Islet precursor cell (in vitro differentiated cells): ENCODE measurements at places on chromosomes 7 and 10.

DNA sequence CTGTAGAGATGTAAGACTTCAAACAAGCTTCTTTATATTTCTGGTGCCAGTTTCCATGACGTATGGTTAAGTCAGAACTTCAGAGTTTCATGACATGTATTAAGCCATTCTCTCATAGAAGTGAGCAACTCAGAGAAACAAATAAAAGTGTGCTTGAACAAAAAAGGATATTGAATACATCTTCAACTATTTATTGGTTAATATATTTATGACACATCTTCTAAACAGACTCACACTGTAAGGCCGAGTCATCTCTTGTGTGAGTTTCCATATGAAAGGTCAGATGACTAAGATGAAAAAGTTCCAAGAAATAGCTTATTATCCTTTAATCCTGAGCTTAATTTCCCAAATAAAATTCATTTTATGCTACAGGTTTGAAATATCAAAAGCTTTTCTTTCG lies 105.5 kb upstream of the CSTF2T start:
- no peak for DNase-seq

GRCh38 chr10:124992462-124993344 lies 50.8 kb downstream of the ZRANB1 start:
- DNase-seq: peak; percentile 68

- DNase-seq: no peak
Measured at GRCh38 chr7:126702242-126703016, 550.3 kb downstream of the GRM8 start.

GRCh38 chr10:112236486-112236885 lies 46.7 kb upstream of the TECTB start:
- no peak for DNase-seq

DNA sequence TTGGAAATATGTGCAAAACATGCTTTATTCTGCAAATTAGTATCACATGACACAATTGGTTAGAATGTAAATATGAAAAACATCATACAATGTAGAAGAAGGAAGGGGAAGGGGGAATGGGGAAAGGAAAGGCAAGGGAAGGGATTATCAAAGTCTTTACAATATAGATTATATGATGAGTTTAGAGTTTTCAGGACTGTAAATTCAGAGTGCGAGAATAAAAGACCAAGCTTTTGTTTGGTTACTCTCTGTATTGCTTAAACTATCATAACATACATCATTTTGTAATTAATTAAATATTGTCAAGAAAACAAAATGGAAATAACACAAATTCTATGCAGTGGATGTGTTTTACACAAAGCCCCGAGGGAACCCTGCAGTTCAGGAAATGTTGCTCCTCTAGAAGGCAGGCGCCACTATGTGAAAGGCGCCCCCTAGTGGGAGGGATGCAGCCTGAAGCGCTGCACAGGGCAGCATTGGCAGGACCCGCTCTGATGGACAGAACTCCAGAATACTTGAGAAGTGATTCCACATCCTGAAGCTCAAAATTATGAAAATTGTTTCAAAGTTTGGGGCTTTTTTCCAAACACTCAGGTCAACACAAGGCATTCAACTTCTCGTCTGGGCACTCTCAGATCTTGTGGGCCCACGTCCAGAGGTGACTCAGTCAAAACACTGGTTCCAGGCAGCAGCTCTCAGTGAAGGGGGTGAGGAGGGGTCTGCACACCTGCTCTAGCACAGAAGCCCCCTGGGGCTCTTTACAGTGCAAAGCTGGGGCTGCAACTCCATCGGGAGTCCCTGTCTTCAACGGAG lies 31.6 kb upstream of the TMEM254 start:
- peak; percentile 87 for DNase-seq

DNA sequence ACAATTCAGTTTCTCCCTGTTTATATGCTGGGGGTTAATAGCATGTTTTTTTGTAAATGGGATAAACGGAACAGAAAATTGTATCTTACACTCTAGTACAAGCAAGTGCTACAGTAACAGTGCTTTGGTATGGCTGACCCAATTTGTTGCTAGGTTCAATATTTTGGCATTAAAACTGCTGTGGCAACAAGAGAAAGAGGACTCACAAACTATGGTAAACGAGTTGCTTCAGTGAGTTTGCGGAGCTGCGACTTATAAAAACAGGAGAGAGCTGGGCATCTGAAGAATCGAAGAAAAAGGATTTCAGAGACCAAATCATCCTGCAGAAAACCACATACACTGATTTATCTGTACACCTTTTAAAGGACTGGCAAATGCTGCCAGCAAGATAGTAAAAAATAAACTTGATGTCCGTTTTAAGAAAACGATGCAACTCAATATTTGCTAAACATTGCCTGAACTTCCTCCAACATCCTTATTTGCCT lies 2.2 kb downstream of the GLUD1 start:
- no peak for DNase-seq

DNA sequence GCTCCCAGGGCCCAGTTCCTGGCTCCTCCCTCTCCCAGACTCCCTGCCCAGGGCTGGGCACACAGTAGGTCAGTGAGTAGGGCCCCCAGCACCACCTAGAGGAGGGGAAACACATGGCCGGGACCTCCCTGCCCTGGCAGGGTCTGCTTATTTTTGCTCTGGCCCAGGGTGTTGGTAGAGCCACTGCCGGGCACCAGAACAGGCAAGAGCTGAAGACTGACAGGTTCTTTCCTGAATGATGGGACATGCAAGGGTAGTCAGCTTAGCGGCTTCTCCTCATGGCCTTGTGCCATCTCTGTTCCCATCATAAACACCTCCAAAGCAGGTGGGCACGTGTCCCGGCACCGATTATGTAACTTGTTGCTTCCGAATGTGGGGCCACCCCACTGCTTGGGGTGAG lies 86.5 kb downstream of the NEURL1 start:
- DNase-seq: no peak

GRCh38 chr10:52609626-52610240 lies 162.9 kb downstream of the MBL2 start:
- DNase-seq: peak; percentile 79

- DNase-seq: no peak
Measured at GRCh38 chr10:78121801-78122200, 88.1 kb downstream of the RPS24 start.

- peak; percentile 58 for DNase-seq
Measured at GRCh38 chr7:106369352-106369751, 84.6 kb upstream of the NAMPT start.

DNA sequence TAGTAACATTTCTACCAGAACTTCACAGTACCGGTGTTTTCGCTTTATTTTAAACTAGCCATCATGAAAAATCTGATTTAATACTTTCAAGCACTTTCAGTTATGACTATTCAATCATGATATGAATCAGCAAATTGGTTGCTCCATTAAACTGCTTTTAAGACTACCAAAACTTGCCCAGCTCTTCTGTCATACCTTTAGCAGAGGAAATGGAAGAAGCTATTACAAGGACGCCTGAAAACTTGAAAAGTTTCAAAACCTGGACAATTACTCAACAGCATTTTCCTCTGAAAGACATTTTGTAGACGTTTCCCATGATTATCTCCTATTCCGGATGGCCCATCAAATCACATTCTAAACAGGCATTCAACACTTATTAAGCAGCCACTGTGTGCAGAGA lies 2.0 kb downstream of the JAZF1 start:
- no peak for DNase-seq

DNA sequence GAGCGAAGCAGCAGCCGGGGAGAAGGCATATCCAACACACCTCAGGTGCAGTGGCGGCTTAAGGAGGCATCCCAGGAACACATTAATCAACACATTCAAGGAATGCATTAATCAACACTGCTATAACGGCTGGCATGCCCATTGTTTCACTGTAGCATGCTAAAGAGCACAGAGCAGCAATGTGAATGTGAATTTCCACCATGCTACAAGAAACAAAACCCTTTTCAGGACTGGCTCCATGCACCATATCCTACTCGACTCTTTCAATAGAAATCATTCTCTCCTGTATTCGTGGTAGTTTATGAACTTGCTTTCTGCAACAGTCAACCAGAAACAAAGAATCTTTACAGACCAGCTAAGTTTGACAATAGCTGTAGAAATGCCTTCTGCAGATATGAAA lies 149.0 kb downstream of the NRCAM start:
- DNase-seq: no peak

DNA sequence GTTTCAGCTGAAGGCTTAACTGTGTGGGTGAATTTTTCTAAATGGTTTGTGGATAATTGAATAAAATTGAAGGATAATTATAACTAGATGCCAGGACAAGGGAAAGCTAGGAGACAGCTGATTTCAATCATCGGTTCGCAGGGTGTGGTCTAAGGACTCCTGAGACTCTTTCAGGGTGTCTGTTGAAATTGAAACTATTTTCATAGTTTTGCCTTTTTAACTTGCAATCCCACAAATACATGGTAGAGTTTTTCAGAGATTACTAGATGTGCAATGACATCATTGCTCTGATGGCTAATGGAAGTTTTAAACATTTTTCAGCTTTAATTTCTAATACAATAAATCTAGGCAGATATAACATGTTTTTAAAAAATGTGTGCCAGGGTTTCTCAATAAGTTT lies 18.5 kb downstream of the TRUB1 start:
- DNase-seq: no peak

DNA sequence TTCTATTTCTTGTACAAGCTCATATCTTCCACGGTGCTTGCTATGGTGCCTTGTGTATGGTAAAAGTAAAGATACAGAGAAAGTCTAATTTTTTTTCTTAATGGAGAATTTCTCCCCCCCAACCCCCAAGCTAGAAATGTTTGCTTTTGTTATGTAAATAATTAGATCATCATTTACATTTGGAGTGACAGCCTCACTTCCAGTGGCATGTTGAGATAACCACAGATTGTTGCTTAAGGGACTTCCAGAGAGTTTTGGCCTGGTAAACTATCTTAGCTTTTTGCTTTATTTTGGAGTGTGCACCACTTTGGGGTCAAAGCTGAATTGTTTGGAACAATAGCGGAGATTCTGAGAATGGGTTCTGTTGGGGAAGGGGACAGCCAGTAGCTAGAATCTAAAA lies 129.7 kb downstream of the ZNF365 start:
- DNase-seq: no peak

GRCh38 chr7:128737867-128738385 lies 1.2 kb upstream of the CALU start:
- DNase-seq: peak; percentile 42

DNA sequence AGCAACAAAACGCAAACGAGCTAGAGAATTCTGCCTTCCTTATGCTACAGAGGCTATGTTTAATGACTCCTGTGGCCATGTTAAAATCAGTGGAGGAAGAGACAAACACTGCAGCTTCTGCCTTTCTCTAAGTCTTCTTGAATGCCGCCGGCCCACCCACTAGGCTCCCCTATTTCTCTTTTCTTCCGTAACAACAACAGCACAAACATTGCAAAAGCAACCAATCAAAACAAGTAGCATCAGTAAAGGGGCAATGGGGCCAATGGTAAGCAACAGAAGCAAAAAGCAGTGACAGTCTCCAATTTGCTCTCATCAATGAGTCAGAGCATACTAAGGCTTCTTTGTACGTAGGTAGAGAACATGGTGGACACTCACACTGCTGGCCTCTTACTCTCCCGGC lies 26.8 kb downstream of the DNAJC1 start:
- peak; percentile 75 for DNase-seq

GRCh38 chr10:123327450-123327849 lies 173.2 kb downstream of the BUB3 start:
- DNase-seq: no peak

GRCh38 chr10:100817268-100817839 lies 72.0 kb downstream of the PAX2 start:
- peak; percentile 81 for DNase-seq

- no peak for DNase-seq
Measured at GRCh38 chr7:7516156-7516555, 19.5 kb downstream of the COL28A1 start.

GRCh38 chr10:105062951-105063350 lies 421.9 kb downstream of the SORCS3 start:
- no peak for DNase-seq

DNA sequence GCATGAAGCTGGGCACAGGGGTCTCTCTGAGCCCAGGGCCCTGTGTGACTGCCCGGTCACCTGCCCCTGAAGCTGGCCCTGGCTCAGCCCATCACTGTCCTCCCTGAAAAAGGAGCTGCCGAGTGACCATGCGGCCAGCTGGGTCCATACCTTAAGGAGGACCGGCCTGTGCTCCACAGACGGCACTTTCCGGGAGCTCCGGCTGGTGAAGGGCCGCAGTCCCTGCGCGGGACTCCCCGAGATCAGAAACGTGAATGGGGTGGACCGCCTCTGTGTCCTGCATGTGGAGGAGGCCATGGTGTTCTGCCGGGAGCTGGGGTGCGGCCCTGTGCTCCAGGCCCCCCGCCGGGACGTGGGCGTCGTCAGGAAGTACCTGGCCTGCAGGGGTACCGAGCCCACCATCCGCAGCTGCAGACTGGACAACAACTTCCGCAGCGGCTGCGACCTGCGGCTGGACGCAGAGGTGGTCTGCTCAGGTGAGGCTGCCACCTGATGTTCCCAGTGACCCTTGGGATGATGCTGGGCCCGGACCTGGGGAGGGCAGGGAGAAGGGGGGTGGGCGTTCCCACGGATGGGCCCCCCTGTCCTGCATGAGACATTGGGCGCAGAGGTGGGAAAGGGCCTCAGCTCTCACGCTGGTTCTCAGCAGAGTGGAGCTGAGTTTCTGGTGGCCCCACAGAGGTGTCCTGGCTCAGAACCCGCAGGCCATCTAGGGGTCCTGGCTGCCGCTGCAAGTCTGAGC lies 3.5 kb downstream of the SCART1 start:
- DNase-seq: no peak

DNA sequence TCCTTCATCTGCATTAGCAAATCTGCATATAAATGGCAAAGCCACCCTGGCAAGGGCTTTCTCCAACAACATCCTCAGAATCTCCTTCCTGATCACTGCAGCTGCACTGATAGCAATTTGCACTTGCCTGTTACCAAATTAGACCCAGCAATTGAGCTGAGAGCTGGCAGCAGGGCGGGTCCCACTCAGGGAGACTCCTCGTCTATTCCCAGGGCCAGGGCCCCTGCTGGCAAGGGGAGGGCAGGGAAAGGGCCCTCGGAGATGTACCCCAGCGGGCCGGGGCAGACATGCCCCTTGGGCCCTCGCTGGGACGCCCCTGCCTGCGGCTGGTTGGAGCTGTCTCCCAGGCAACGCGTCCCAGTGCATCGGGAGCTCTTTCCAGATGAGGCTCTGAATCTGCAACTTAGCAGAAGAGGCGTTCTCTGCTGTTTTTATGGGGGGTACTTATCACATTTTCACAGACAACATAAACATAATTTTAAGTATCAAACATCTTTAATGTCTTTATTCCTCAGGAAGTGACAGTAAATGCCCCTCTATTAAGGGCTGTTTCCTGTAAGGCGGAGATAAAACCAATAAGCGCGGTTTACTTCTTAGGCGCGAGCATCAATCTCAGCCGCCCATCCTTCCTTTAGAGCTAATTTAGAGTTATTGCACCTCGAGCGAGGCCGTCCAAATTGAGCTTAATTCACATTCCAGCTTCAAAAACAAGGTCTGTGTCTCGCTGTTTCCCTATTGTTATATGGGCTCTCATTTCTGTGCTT lies 249.0 kb upstream of the PPP2R2D start:
- peak; percentile 48 for DNase-seq

- no peak for DNase-seq
Measured at GRCh38 chr7:36301914-36302771, 87.5 kb upstream of the ANLN start.

GRCh38 chr10:72108830-72109635 lies 20.7 kb upstream of the SPOCK2 start:
- DNase-seq: peak; percentile 90

- DNase-seq: no peak
Measured at GRCh38 chr7:41870461-41871138, 167.7 kb upstream of the INHBA start.
